Right lobe of liver (tissue), 6 donors: ENCODE measurements at places on chromosomes 12 and 14. TPM values are rescaled to one million over a fixed set of nuclear protein-coding genes. Genes with fewer than 3 reads are reported as not detected.

CELA1 gene
- total RNA-seq, result not detected

PIANP gene
- not detected for total RNA-seq

NAA25 gene
- 9.7 TPM for total RNA-seq

GRCh38 chr14:39426605-39427004 is 5.6 kb downstream of the FBXO33 start:
- DNase-seq, result no peak

DNA sequence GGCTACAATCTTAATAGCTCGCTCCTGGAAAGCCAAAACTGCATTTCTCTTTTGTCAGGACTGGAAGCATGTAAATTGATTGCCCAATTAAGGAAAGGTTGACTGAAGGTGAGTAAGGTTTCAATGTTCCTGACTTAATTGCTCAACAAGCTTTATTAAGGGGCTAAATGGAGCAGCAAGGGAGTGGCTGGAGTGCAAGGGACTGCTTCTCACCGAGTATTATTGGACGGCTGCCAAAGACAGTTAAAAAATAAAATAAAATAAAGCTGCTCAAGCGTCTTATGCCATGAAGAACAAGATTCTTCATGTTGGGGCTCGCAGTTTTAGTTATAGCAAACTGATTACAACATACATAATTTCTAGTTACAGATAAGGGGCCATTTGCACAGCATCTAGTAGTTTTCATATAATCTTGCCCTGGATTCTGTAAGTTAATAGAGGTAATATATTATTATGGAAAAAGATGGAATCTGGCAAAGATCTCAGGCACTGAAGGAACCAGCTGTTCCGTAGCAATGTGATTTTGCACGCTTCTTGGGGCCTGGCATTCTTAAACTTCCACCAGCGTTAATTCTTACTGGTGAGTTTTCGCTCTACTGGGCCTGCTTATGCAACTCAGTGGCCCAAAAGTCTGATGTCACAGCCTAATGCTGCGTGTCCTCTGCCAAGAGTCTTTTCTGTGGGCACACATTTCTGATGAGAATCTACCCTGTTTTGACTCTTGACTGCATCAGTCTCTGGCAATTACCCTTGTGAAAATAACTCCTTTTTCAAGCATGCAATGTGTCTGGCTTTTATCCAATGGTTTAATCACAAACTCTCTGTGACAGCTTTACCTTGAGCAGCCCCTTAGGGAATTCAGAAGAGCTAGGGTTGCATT is 108.5 kb downstream of the SLC38A1 start:
- no peak for DNase-seq
